ENCODE measurements at places on chromosomes 4 and X.
A peak's percentile ranks its signal among the peaks of the same experiment; 100 is the strongest.

DNA sequence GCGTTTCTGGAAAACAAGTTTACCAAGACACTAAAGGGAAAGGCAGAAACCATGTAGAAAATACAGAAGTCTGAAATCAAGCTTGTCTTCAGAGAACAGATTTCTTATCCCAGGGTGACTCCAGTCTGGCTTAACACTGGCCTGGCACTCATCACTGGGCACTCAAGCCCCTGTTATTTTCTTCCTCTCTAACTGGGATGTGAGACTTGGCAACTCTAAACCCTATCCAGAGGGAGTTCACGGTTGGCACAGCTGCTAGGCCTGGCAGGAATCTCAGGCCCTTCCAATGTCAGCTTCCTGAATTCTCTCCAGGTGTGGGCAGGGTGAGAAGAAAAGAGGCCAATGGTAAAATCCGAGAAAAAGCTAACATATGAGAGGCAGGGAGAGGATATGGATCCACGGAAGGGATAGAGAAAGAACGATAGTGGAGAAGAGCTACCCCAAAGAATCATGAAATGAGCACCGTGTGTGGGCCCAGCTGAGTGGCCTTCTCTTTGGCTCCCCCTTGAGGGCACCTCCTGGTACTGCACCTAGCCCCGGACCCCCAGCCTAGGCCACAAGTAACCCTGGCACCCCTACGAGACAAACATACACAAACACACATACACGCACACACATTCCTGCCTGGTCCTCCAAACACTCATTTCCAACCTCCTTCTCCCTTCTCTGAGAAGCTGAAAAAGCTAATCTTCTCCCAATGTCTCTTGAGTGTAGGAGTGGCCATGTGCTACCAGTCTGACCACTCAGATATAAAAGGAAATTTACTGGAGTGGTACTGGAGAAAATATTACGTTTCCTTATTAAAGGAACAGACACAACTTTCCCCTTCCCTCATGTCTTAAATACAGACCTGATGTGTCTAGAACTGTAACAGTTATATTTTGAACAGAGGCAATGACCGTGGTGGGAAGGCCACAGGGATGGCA is 16.6 kb upstream of the PTCHD1 start:
- peak; percentile 21 for DNase-seq

DNA sequence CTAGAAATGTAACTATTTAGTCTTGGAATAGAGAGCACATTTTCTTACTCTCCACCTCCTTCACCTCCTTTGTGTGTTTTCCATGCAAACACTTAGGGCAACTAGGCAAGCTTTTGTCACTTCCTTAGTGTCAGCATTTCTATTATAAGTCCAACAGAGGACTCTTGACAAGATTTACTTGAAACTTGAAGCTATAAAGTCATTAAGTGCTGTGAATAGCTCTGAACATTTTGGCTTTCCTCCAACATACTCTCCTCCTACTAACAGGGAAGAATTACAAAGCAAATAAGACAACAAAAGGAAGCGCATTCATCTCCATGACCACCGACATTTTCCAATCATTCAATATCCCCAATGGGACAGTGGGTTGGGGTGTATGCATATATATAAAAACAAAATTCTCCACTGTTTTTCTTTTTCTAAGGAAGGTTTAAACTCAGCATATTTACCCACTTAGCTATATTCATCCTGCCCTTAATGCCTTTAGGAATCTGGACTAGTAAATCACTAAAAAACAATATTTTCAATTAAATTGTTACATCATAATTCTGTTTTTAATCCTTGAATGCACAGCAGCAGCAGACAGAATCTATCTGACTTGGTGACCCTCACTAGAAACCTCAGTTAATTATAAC is 264.6 kb downstream of the SNCA start:
- DNase-seq = no peak

DNA sequence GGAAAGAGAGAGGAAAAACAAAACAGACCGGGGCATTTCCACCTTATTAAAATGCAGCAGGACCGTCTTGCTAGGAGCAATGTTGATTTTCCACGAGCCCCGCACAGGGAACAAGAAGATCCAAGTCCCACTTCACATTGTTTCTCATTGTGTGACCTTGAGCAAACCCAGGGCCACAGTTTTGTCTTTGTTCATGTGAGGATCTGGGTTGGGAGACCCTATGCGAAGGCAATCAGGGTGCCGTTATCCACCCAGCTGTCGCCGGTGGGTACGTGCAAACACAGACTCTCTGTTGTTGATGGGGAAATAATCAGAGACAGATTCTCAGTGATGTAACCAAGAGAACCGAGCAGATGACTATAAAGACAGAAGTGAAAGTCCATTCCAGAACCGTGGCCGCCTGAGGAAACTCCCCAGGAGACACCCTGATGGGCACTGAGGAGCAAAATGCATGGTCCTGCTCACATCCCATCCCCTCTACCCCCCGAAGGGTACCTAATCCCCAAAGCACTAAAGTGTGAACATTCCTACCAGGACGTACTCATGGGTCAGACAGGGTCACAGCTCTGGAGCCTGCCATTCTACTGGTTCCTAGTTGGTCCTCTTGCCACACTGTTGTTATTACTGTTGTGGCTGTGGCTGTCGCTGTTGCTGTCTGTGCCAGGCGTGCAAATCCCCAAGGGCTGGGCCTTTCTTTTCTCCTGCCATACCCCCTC is 102.7 kb upstream of the RBPJ start:
- DNase-seq = no peak

DNA sequence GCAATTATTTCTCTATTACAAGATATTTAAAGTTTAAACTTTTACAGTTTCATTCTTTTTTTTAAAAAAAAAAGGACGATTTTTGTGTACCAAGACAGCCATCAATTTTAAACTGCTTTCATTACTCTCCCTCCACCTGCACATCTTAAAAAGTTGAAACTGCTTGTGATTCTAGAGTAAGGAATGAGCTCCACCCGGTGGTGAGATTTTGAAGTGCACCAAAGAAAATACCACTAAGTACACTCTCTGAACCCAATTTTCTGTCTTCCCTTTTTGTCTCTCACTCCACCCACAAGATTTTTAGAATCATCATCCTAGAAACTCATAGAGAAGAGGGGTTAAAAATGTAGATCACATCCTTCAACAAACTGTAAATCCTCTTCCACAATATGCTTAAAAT is 91.3 kb upstream of the WDR44 start:
- peak; percentile 5 for DNase-seq

- DNase-seq = no peak
Observed at GRCh38 chrX:16993791-16994318, 47.4 kb downstream of the REPS2 start.

DNA sequence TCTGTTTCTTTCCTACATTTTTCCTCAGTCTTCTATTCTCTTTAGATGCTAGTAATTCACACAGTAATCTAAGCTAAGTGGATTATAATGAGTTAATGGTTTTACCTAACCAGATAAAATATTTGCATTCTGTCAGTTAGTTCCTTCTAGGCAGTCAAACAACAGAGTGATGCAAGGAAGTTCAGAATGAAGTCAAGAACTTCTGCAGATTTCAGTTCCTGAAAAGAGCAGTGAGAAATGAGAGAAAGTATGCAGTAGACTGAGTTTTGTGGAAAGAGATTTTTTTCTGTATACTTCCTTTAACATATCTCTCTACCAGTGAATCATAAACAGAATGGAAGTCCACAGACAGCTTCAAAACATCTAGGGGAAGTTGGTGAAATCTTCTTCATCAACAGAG is 774.0 kb upstream of the POU3F4 start:
- no peak for DNase-seq

DNA sequence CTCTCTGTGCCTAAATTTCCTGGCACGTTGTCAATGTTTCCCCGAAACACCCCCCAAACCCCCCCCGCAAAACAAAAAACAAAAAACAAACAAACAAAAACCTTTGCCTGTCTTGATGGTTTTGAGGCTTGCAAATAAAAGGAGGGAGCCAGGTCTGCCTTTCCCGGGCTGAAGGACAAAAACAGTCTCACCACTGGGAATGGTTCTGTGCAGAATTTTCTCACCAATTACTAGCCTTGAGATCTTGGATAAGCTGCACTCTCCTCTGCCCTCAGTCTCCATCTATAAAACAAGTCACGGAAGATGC is 15.5 kb downstream of the NKX3-2 start:
- no peak for DNase-seq

DNA sequence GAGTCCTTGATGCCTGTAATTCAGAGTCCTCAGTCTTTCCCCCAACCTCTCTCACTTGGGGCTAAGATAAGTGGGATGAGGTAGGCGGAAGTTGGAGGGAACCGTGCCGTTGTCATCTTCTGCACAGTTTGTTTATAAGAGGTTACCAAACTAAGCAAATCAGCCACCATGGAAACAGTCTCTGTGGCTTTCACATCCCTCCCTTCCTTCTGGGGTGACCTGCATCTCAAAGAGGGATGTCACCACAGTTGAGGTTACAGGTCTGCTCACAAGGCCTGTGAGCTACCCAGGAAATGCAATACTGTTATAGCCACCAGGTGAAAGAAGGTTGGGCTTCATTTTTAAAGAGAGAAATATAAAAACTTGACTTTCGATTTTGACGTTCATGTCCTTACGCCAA is 26.3 kb downstream of the RTL5 start:
- DNase-seq = no peak

DNA sequence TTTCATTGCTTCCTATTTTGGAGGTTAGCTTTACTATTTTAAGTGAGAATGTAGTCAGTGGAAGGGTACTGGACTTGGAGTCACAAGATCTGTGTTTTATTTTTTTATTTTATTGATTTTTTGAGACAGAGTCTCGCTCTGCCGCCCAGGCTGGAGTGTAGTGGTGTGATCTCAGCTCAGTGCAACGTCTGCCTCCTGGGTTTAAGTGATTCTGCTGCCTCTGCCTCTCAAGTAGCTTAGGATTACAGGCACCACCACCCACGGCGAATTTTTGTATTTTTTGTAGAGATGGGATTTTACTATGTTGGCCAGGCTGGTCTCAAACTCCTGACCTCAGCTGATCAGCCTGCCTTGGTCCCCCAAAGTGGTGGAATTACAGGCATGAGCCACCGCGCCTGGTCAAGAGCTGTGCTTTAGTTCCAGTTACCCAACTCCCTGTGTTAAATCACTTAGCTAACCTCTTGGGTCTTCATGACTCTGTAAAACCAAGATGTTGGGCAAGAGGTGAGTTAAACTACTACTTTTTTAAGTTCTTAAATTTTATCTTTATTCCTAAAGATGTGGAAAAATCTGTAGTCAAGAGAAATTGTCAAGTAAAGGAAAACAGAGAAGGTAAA is 11.2 kb downstream of the USP9X start:
- no peak for DNase-seq

DNA sequence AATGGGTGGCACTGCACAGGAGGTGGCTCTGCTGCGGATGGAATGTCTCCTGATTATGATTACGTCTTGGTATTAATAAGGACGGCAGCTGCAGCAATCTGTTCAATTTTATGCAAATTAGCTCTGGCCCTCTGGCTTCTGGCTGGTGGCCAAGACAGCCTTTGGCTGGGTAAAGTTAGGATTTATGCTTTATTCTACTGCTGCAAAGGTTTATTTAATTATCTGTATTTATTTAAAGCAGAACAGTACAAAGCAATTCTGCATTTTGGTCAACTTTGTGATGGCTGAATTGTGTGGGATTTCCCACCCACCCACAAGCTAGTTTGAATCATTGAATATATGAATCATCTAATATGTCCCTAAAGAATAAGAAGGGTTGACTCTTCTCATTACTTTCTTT is 745.6 kb upstream of the FAM241A start:
- no peak for DNase-seq

- no peak for DNase-seq
Observed at GRCh38 chr4:53961351-53961750, 103.1 kb downstream of the CHIC2 start.

DNA sequence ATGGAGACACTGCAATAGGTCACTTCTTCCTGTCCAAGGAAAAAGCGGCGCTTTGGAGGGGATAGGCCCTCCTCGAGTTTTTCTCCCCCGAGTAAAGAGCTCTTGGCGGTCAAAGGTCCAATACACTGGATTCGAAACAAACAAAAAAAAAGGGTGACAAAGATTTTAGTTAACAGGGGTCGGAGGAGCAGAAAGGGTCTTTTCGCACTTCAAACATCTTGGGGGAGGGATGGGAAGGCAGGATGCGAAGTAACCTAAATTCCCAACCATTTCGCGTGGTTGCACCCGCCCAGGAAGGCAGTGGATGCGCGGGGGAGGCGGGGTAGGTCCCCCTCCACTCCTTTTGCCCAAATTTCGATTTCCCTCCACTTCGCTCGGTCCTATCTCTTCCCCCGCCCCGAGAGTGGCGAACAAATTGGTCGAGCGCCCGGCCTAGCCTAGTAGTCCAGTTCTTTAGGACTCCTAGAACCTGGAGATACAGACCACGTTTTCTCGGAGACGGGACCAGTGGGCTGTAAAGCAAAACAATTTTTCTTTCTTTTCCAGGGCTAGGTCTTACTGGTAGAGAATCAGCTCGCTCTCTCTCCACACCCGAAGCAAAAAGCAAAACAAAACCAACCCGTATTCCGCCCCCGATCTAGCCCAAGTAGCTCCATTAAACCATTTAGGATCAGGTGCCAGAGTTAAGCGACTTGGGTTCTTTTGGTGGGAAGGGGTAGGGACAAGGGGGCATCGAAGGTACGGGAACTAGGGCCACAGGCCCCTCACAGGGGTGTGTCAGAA is 2.0 kb upstream of the STAG2 start:
- peak; percentile 5 for DNase-seq

DNA sequence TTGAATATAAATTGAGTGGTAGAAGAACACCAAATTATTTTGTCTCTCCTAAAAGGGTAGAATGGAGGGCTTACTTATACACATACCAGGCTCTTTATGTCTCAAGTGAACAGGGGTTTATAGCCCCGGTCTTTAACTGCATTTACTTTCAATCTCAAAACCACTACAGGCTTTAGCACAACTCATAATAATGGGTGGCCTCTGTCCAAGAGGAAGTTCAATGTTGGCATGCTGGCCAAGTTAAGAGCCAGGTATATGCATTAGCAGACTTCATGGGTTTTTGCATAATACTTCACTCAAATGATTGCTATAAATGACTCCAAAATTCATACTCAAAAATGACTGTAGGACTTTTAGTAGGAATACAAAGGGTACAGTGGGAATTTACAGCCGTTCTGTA is 118.5 kb upstream of the OTUD4 start:
- no peak for DNase-seq

DNA sequence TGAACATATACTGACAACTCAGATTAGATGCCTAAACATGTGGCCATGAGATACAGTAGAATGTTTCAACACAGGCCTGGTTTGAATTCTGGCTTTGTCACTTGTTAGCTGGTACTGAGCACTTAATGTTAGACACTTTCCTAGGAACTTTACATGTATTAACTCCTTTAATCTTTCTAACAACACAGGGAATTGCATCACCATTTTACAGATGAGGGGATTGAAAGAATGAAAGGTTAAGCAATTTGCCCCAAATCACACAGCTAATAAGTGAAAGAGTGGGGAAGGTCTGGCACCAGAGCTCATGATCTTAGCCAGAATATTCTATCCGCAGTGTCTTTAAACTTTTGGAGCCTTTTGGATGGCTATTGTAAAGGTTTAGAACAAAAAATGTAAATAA is 95.9 kb downstream of the NYX start:
- no peak for DNase-seq

DNA sequence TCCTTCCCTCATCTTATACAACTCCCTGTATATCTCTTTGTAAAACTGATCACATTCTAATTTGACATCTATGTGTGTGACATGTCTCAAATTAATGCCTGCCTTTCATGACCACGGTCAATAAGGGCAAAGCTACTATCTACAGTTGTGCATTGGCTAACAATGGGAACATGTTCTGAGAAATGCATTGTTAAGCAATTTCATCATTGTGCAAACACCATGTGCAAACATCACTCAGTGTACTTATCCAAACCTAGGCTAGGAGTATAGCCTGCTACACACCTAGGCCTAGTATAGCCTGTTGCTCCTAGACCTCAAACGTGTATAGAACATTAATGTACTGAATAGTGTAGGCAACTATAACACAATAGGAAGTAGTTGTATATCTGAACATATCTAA is 95.0 kb downstream of the BANK1 start:
- DNase-seq = no peak
